Lung microvascular endothelial cell (primary cell): ENCODE measurements at places on chromosomes 1 and 21. TPM values are rescaled to one million over a fixed set of nuclear protein-coding genes. Genes with fewer than 3 reads are reported as not detected.

- peak; percentile 48 for DNase-seq
Observed at GRCh38 chr1:234871710-234872271, 256.8 kb downstream of the TOMM20 start.

DNA sequence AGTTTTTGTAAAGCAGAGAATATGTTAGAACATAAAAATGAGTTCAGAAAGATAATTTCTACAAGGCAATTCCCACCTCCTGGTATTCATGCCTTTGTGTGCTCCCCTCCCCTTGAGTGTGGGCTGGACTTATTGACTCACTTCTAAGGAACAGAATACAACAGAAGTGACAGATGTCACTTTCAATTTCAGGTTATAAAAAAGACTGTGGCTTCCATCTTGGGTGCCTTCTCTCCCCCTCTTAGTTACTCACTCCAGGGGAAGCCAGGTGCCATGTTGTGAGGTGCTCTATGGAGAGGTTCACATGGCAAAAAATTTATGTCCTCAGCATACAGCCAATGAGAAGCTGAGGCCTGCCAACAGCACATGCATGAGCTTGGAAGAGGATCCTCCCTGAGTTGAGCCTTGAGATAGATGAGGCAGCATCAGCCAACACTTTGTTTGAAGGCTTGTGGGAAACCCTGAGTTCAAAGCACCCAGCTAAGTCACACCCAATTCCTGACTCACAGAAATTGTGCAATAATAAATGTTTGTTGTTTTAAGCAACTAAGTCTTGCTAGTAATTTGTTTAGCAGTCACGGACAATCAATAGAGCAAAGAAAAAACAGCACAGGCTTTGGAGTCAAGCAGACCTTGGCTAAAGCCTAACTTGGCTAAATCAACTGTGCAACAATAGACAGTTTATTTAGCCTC is 73.5 kb upstream of the NGF start:
- no peak for DNase-seq

- DNase-seq, result peak; percentile 46
Observed at GRCh38 chr1:25037174-25038074, 107.3 kb upstream of the RUNX3 start.

- DNase-seq, result no peak
Observed at GRCh38 chr1:55380355-55380970, 165.3 kb upstream of the USP24 start.

GRCh38 chr1:94504601-94505000 is 37.0 kb downstream of the F3 start:
- DNase-seq, result no peak

DNA sequence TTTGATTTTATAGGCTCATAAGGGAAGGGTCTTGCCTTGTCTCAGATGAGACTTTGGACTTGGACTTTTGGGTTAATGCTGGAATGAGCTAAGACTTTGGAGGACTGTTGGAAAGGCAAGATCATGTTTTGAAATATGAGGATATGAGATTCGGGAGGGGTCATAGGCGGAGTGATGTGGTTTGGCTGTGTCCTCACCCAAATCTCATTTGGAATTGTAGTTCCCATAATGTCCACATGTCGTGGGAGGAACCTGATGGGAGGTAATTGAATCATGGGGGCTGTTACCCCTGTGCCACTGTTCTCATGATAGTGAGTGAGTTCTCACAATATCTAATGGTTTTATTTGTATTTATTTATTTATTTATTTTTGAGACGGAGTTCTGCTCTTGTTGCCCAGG is 6.9 kb upstream of the CSDE1 start:
- DNase-seq, result no peak

DNA sequence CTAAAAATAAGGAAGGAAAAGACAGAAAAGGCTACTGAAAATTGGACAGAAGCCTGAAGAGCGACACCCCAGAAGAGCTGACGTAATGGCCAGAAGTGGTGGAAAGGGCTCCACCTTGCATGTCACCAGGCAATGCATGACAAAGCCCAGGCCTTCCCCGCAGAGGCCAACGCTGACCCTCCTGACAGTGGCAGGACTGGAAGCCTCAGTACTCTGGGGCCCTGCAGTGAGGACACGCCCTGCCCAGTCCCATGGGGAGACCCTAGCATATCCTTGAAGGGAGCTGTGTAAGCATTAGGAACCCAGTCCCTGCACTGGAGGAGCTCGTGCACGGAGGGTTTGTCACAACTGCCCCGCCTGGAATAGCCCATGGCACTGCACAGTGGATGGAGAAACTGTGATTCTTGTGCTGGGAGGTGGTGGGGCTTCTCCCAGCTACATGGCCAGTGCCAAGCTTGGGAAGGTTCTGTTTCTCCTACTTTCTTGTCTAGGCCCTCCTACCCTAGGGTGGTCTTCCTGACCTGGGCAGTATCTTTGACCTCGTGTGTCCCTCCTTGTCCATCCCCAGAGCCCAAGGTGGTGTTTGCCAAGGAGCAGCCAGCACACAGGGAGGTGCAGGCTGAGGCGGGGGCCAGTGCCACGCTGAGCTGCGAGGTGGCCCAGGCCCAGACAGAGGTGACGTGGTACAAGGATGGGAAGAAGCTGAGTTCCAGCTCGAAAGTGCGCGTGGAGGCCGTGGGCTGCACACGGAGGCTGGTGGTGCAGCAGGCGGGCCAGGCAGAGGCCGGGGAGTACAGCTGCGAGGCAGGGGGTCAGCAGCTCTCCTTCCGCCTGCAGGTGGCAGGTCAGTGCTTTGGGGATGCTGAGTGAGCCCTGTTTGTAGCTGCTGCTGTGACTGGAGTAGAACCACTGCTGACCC is 60.4 kb downstream of the OBSCN start:
- no peak for DNase-seq

DNA sequence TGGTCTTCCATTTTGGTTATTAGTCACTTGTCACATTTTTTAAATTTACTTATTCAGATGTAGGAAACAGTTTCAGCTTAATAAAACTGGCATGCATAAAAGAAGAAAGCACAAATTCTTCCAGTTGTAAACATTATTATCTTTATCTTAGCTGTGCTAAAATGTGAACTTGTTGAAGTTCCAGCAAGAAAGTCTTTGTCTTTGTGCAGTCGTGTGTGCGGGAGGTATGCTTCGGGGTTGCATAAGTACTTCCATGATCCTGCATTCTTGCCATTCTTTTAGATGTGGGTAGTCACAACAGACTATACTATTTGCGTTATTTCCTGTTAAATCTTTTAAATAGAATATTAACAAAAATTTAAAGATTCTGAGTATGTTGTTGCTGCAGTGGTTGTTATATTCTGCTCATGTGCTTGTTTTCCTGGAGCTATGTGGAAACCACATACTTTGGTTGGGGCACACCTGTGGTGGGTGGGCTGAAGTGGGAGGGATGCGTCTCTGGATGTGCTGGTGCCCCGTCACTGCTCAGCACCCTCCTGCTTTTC is 49.9 kb downstream of the CBS start:
- DNase-seq, result peak; percentile 41

DNA sequence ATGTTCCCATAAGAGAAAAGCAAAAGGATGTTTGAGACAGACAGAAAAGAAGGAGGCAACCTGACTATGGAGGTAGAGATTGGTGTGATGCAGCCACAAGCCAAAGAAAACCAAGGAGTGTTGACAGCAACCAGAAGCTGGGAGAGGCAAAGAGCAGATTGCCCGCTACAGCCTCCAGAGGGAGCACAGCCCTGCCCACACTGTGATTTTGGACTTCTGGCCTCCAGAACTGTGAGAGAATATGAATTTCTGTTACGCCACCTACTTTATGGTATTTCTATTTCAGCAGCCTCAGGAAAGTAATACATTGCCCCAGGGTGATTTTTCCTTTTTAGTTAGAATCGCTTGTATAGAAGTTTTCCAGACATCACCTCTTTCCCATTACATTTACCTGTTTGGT is 28.4 kb downstream of the SLAMF6 start:
- no peak for DNase-seq

DNA sequence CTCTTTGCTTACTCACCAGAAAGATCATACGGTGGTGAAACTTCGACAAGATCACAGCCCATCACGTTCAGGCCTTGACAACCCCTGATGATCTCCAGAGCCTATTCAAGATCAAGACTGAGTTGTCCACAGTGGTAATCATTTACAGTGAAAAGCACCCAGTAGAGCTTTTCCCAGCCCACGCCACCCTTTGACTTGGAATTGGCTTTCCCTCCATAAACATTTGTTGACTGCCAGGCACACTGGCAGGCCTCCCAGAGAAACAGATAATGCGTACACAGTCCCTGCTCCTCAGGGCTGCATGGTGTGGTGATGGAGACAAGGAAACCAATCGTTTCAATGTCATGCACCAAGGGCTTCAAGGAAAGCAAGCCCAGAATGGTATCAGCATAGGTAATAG is 10.1 kb downstream of the AGMAT start:
- DNase-seq, result no peak

GRCh38 chr1:204873714-204874113 is 3.1 kb downstream of the NFASC start:
- DNase-seq, result no peak

- DNase-seq, result peak; percentile 93
Observed at GRCh38 chr1:8116894-8117264, 90.8 kb upstream of the ERRFI1 start.

- peak; percentile 5 for DNase-seq
Observed at GRCh38 chr1:245045087-245045881, 109.5 kb upstream of the KIF26B start.

DNA sequence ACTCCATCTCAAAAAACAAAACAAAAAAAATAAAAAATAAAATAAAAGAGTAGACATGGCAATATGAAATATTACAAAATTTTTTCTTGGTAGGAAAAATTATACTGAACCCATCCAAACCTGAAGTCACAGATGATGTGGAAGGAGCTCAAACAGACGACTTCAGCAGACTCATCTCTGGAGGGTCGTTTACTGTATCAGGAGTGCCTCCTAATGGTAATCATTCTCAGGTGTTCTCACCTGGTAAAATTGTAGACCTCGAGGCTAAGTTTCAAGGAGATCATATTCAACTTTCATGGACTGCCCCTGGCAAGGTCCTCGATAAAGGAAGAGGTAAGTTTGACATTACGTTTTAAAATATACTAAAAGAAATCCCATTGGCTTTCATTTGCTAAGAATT is 54.3 kb upstream of the SH3GLB1 start:
- no peak for DNase-seq

DNA sequence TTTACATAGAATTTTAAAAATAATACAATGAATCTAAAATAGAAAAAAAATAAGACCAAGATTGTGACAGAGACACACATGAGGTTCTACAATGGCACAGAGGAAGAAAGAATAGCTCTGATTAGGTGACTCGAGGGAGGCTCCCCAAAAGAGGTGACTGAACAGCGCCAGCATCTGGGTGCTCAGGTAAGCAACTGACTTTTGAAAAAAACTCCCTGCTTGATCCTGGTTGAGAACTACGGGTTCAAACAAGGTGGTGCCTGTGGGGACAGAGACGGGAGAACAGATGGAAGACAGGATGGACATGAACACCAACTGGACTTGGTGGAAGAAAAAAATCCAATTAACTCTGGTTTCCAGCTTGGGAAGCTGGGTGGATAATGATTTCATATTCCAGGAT is 22.5 kb downstream of the BATF3 start:
- DNase-seq, result no peak

- DNase-seq, result peak; percentile 46
Observed at GRCh38 chr1:40476924-40477677, at the start of gene ZFP69. ZFP69 (plus strand) TSS chr1:40477290; CDS start chr1:40479362, 2,072 bp downstream.

DNA sequence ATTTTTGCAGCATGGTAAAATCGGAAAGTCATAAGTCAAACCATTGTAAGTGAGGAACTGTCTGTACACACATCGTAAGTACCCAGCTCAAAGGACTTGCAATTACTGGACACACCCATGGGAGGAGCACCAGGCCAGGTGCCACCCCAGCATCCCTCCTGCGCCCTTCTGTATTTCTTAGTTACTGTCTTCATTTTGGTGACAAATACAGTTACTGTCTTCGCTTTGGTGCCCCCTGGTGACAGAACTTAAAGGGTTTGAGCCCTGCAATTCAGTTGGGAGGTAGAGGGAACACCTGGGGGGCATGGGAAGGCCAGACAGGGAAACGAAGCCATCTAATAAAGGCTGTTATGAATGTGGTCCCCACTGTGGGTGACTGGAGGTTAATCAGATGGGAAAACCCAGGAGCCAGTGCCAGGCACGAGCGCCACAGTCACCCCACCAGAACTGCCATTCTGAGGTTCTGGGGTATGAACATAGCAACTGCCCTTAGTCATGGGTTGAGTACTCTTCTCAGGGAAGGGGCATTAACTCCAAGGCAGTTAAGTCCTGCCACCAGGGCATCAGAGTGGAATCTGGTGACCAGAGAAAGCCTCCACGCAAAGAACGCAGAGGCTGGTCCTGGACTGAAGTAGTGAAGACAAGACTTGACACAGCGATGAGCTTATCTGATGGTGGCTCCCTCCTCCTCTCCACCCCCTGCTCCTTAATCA is 612.9 kb downstream of the PTPRU start:
- peak; percentile 58 for DNase-seq

DNA sequence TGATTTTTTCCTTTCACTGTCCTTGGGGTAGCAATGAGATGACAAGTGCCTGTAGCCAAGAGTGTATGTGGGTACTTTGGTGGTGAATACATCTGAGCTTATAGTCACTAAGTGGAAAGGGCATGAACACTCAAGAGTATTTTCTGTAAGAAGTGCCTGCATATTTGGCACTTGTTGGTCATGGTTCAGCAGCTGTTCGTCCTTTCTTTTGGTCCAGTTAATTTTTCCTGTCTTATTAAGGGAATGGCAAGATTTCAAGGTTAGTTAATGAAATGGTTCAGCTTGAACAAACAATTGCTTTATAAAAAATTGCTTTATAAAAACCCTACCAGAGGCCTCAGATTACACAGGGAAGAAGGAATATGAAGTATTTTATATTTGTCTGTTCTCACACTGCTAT is 48.6 kb upstream of the GPR52 start:
- DNase-seq, result no peak

DNA sequence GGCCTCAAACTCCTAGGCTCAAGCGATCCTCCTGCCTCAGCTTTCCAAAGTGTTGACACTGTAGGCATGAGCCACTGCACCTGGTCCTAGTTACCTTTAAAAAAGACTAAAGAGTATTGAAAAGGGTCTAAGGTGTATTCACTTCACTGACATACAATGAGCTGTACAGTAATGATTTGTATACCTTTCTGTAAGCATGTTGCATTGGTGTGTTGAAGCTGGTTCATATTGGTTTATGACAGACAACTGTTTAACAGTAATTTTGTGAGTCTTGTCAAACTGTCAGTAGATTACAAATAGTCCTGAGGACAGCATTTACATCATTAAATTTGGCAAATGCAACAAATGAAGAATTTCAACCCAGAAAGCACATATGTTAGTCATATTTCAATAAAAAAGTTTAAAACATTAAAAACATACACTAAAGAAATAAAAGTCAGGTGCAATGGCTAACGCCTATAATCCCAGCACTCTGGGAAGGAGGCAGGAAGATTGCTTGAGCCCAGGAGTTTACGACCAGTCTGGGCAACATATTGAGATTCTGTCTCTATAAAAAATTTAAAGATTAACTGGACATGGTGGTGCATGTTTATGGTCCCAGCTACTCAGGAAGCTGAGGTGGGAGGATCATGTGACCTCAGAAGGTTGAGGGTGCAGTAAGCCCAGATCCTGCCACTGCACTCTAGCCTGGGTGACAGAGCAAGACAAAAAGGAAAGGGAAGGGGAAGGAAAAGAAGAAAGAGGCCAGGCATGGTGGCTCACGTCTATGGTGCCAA is 88.3 kb upstream of the HP1BP3 start:
- no peak for DNase-seq

- DNase-seq, result peak; percentile 13
Observed at GRCh38 chr1:204288021-204288588, 71.6 kb downstream of the PLEKHA6 start.

ADAM30 gene
- not detected in 2 replicates for total RNA-seq

RYR2 gene
- total RNA-seq, result under 0.01 and 0.22 TPM in 2 replicates

SELE gene
- 2.6 and 5.0 TPM in 2 replicates for total RNA-seq

OR2M3 gene
- not detected in 2 replicates for total RNA-seq

ANKRD35 gene
- under 0.01 and 0.22 TPM in 2 replicates for total RNA-seq

ZBTB8OS gene
- 24.6 and 25.8 TPM in 2 replicates for total RNA-seq

KRTAP6-1 gene
- not detected in 2 replicates for total RNA-seq

TMEM200B gene
- total RNA-seq, result 0.20 and 0.22 TPM in 2 replicates

SPATA45 gene
- not detected in 2 replicates for total RNA-seq

CFHR1 gene
- total RNA-seq, result not detected in 2 replicates
